Mucosa of descending colon (tissue), 3 donors: ENCODE measurements at places on chromosomes 6 and 20.
A peak's percentile ranks its signal among the peaks of the same experiment; 100 is the strongest.

GRCh38 chr6:112249489-112249888, 4.9 kb downstream of the LAMA4 start:
- DNase-seq: no peak

- no peak for DNase-seq
These were observed 32.0 kb downstream of the MTHFD1L start for GRCh38 chr6:150897400-150897943.

DNA sequence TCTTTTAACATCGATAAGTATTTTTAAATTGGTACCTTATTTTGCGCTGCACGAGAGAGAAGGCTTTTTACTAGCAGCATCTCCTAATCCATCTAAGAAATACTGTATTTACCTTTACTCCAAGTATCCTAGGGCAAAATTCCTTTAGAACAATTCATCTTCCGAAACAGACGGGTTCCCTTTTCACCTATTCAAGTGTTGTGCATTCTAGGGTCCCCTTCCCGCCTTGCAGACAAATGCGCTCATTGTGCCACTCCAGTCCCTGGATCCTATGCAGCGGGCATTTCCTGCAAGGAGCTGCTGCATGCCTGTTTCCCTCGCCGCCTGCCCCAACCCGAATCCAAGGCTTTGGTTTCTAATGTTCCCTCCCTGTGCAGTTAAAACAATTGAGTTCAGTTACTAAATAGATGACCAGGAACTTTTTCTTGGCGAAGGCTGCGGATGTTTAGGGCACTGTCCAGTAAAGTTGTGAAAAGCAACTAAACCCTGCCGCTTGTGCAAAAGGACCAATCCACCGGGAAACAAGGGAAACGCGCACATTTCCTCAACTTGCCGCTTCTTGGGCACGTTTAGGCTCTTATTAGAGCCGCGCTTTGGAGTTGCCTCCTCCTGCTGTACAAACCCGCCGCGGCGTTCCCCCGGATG, 556 bp upstream of the SCAF8 start:
- peak; percentile 53 for DNase-seq

DNA sequence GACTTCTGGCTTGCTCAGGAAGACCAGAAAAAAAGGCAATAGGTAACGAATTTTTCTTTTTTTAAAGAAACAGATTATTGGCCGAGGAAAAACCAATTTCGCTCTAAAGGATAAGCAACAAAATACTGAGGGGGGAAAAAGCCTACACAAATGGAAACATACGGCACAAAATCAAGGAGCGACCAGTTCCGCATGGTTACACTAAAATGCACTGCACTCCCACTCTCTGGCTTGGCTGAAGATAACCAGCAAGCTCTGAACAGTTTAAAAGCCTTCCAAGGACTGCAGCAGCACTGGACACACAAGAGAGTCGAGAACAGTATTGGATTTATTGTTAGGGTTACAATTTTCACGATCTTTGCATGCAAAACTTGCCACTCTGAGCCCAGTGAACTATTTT, 881 bp upstream of the MAP7 start:
- no peak for DNase-seq

DNA sequence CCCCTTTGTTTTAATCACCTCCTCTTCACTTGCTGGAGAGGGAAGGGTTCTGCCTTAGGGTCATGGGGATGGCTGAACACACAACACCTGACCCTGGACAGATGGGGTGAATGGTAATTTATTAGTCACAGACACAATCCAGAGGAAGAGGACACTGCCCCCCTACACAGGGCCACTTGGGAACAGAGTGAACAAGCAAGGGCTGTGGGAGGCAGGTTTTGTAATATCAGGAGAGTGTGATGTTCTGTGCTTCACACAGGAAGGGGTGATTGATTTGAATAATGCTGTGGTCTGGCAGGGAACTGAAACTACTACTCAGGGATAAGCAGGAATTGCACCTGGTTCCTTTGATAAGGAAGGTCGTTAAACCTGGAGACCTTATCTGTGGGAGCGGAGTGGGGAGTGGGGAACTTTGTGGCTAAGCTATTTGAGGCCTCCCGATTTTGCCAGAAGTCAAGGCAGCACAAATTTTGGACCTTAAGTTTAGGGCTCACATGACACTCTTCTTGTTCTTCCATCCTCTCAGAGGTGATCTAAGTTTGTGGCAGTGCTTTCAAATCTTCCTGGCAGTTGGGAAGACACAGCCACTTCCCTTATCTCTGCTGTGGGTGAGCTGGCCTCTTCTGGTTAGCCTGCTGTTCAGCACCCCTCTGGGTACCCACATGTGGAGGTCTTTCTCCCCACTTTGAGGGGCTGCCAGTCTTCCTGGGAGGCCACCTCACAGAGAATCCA, 77.8 kb downstream of the CD164 start:
- no peak for DNase-seq
